Hepatocyte (in vitro differentiated cells): ENCODE measurements at places on chromosomes 3 and 15. TPM values are rescaled to one million over a fixed set of nuclear protein-coding genes. Genes with fewer than 3 reads are reported as not detected.

GRCh38 chr3:140508550-140508949 lies 169.3 kb upstream of the TRIM42 start:
- DNase-seq: no peak

DNA sequence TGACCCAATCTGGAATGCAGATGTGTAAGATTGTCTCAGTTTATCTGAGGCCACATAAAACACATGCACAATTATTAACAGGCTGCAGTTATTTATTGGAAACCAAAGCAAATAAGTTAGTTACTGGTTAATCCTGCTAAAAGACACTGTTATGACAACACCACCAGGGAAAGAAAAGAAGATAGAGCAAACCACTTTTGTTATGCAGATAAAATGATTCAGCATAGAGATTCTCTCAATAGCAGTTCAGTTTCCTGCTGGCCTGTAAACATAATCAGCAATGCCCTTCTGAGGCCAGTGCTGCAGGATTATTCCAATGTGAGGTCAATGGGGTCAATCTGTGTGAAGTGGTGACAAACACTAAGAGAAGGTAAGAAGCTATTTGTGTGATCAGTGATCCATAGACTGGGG lies 244.4 kb downstream of the ZBTB20 start:
- DNase-seq: peak; percentile 8

GRCh38 chr3:128505771-128506170 lies 12.8 kb upstream of the GATA2 start:
- no peak for DNase-seq

- peak; percentile 42 for DNase-seq
Measured at GRCh38 chr3:112653209-112653871, 12.4 kb upstream of the CCDC80 start.

GRCh38 chr3:42773409-42773751 lies 327 bp upstream of the CCDC13 start:
- no peak for DNase-seq

DNA sequence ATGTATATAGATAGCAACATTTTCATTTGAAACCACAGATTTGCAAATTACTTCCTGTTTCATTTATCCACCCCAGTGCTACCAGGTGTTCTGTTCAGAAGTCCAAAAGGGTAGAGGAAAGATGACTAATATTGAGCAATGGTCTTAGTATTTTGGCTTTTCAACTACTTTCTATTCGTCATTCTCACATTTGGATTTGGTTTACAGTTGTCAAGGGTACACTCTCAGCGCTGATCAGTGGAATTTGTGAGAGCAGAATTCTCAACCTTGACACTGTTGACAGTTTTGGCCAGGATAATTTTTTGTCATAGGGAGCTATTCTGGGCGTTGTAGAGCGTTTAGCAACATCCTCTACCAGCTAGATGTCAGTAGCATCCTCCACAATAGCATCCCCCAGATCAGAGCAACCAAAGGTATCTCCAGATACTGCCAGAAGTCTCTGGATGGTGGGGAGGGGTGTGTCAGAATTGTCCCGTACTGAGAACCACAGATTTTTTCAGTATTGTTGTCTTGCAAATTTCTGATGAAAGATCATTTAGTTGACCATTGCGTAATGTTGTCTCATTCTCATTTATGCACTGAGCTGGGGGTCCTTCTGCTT lies 4.2 kb downstream of the HMCES start:
- no peak for DNase-seq

- DNase-seq: no peak
Measured at GRCh38 chr15:90877996-90878395, 6.3 kb upstream of the FES start.

DNA sequence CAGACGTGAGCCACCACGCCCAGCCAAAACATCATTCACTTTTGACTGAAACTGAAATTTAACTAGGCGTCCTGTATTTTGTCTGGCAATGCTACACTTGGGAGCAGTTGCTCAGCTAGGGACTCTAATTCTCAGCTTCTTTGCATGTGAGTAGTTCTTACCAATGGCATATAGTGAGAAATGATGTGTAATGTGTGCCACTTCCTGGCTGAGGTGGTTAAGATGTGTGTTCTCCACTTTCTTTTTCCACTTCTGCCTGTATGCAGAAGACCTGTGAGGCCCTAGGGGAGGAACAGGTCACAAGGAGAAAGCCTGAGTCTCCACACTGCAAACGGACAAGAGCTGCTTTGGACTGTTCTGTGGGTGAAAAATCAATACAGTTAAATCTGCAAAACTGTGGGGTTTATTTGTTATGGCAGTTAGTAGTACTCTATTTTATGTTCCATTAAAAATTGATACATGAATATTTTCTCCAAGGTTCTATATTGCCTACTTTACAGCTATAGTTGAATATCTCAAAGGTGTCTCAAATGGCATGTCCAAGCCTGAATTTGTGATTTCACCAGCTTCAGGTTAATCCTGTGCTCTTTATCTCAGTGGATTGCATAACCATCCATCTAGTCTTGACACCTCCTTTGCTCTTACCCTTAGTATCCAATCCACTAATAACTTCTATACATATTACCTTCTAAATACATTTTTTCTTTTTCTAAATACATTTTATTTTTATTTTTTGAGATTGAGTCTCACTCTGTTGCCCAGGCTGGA lies 59.3 kb downstream of the NR1D2 start:
- no peak for DNase-seq

DNA sequence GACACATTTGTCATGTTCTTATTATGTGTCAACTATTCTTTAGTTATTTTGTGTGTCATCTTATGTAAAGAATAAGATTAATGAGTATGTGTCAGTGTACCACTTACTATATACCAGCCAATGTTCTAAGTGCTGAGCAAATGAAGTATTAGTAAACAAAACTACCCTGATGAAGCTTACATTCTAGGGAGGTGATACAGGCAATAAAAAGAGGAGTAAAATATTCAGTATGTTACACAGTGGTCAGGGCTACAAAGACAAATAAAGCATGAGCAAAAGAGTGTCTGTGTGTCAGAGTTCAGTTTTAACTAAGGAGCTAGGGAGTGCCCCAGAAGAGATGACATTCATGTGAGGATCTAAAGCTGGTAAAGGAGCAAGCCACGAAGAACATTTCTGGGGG lies 79.1 kb downstream of the TRPC1 start:
- no peak for DNase-seq

DNA sequence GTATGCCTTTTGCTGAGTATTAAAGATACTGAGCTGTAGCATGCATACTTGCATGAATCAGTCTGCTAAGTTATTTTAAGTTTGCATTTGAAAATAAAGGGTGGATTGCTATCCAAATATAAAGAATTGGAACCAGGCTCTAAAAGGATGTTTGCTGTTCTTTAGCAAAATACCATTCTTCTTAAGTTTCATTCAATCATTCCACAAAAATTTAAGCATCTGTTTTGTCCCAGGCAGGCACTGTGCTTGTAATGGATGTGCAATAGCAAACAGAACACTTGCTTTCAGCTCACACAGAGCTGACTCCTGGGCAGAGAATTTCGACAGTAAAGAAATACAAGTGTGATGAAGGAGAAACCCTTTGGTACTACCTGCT lies 151.1 kb downstream of the PGPEP1L start:
- DNase-seq: no peak

GRCh38 chr15:47542312-47542989 lies 174.9 kb upstream of the SEMA6D start:
- no peak for DNase-seq

DNA sequence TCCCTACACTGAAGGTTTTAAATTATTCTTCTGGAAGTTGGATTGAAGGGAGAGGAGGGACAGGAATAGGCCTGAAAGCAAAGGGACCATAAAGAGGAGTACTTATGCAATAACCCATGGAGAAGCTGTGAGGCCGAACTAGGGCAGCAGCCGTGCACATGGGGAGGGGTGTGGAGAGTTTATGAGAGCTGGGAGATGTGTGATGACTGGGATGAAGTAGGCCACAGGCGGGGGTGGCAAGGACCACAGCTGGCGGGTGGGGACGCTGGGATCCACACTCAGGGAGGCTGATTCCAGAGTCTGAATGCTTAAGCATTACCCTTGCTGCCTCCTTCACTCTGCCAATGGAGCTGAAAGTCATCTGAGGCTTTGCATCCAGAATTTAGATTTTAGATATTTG lies 123.8 kb downstream of the ARNT2 start:
- DNase-seq: no peak

DNA sequence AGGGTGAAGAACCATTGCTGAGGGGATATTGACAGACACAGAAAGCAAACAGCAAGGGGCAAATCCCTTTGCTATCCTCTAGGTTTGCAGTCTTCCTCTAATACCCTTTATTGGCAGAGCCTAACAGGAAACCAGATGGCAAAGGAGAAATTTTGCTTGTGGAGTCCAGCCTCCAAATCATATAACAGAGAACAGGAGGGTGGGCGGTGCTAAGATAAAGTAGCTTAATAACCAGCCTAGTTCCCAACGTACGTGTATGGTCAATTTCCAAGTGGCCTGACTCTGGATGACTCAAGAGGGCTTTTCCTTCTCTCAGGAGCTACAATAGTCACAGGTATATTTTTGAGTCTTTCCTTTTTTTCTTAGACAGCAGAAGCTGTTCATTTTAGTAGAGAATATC lies 404.5 kb downstream of the PDCD6IP start:
- DNase-seq: no peak

DNA sequence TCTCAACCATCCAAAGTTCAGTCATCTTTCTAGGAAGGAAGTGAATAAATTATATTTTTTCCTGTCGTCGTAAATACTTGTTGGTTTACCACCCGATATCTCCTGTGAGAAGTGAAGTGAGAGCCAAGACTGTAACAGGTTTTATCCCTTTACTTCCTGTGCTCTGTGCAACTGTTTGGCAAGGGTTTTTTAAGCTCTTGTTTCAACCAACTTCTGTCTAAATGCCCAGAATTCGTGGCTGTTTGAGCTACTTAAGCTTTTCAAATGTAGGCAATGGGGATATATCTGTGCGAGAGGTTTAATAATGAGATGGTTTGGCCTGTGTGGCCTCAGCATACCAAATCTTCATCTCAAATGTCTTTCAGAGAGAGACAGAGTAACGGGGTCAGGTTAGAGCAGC lies 134.7 kb downstream of the LRTM1 start:
- no peak for DNase-seq

DNA sequence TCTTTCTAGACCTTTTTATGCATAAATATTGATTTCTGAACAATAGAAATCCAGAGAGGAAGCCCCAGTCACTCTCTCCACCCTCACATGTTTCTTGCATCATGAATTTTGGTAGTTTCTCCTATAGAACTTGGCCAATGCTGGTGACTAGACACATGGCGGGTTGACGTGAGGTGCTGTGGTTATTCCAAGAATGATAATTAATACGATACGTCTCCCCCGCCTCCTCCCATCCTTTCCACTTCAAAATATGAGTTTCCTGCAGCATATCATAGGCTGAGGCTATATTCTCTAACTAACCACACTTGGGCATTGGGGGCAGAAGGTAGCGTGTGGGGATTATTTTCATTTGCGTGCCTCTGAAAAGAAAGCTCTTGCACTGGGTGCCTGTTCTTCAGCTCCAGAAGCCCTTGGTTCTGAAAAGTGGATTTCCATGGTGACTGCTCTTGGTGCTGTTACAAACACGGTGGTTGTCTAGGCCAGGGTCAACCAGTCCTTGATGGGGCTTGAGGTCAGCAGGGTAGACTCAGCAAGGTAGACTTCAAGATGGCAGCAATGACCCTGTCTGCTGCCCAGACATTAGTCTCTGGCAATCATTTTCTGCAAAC lies 5.3 kb downstream of the TNFSF10 start:
- DNase-seq: no peak

DNA sequence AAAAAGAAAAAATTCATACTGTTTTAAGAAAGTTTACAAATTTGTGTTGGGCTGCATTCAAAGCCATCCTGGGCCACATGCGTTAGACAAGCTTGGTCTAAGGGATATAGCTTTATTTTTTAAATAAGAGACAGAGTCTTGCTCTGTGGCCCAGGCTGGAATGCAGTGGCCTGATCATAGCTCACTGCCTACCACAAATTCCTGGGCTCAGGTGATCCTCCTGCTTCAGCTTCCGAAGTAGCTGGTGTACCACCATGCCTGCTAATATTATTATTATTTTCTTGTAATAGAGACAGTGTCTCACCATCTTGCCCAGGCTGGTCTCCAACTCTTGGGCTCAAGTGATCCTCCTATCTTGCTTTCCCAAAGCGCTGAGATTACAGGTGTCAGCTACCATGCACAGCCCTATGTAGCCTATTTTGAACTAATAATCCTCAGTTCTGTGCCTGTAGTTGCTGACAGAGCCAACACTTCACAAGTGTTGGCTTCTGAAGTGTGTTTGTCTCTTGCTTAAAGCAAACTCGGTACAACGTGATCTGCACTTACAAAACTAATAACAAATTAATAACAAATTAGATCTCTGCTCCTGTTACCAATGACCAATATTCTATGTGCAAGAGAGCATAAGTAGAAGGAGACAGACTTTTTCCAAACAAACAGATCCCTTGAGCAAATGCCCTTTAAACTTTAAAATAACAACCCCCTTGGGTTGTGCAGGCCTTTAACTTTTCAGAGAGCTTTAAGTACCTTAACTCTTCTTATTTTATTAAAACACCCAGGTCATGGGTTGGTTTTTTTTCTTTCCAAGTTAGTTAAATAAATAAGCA lies 135.2 kb downstream of the VGLL4 start:
- no peak for DNase-seq

DNA sequence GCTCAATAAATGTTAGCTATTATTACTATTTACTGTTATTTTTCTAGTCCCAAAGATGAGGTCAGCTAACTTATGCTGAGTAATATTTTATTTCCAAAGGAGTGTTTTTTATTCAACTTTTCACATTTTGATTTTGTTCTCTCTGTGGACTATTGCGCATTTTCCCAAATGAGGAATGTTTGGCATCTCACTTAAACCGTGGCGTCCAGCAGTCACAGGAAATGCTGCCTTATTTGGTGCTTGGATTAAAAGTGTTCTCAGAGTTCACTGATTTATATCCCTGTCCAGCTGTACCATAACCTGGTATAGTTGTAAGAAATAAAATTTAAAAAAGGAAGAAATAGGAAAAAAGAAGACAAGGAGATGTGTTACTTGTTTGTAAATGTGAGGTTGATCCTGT lies 166.8 kb downstream of the THSD4 start:
- no peak for DNase-seq

GRCh38 chr15:73212424-73212823 lies 156.3 kb downstream of the HCN4 start:
- DNase-seq: no peak

DNA sequence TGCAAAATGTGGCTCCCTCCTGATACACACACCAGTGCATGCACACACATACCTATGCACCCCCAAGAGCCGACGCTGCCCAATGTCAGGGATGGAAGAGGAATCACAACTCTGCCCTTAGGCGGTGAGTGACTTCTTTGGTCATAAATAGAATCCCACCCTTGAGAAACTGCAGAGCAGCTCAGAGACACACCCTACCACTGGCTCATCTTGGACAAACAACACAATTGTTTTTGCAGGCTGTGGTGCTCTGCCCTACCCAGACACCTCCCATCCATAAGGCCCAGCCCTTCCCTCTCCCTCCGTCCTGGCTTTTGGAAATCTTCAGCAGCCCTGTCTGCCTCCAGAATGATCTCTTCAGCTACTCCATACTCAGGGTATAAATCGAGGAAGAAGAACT lies 73.8 kb upstream of the HRH1 start:
- no peak for DNase-seq

- DNase-seq: no peak
Measured at GRCh38 chr3:87309601-87310000, 33.2 kb upstream of the POU1F1 start.

Gene TAGLN3
- 1.9 and 2.1 TPM in 2 replicates for total RNA-seq

Gene PP2D1
- total RNA-seq: not detected in 2 replicates

Gene ZNF774
- total RNA-seq: 2.1 and 4.1 TPM in 2 replicates

Gene LRRC31
- total RNA-seq: 6.1 and 6.5 TPM in 2 replicates

Gene GHRL
- total RNA-seq: 12.4 and 14.0 TPM in 2 replicates
